ENCODE measurements at places on chromosomes 2 and 18. TPM values are rescaled to one million over a fixed set of nuclear protein-coding genes. Genes with fewer than 3 reads are reported as not detected.

DNA sequence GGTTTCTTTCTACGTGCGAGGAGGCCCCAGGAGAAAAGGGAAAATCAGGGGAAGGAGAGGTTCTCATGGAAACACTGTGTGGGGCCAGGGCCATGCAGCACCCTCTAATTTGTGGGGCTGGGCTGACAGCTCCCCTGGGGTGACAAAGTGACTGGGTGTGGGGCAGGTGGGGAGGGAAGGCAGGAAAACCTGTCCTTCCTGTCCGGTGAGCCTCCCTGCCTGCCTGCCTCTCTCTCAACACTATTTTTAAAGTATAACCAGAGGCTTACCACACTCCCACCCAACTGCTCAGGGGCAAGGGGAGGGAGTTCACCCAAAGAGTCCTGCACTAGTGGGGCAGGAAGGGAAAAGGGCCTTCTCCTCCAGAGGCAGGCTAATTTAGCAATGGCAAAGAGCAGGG is 10.5 kb upstream of the EPAS1 start:
- DNase-seq, result no peak

ZNF514 gene
- 14.5 TPM for total RNA-seq

DLX2 gene
- 0.59 TPM for total RNA-seq

- DNase-seq, result no peak
These were observed 99.7 kb downstream of the THNSL2 start for GRCh38 chr2:88269836-88270235.

- DNase-seq, result peak; percentile 93
These were observed 104.2 kb downstream of the SPTBN1 start for GRCh38 chr2:54560146-54560881.

GRCh38 chr18:49819823-49820671 is 6.7 kb upstream of the ACAA2 start:
- DNase-seq, result no peak

NEU4 gene
- not detected for total RNA-seq

IL1RL1 gene
- total RNA-seq, result 0.29 TPM

GRCh38 chr18:60050821-60051220 is 151.0 kb downstream of the PMAIP1 start:
- DNase-seq, result no peak

DNA sequence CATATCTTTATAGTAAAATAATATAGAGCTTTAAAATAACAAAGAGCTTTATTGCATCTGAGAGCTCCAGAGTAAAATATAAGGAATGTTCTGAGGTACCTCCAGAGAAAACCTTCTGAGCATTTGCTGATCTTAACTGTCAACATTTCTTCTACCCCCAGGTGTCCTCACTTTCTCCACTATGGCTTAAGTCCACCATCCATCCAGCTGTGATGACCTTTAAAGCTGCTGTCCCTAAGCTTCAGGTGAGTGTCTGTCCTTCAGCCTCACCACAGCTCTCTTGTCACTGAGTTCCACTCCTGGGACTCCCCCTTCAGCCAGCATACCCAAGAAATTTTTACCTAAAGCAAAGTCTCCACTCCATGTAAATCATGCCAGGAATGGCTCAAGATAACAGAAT is 137.9 kb downstream of the MYO5B start:
- DNase-seq, result no peak

- DNase-seq, result no peak
These were observed 86.2 kb downstream of the SMIM21 start for GRCh38 chr18:75341267-75341666.

- DNase-seq, result no peak
These were observed 20.0 kb downstream of the MERTK start for GRCh38 chr2:111918383-111918806.

All from osteoblast (primary cell).